Muscle of arm (tissue), 14 donors: ENCODE measurements at places on chromosomes 2 and 18.

GRCh38 chr18:42412896-42413295 is 457.9 kb downstream of the PIK3C3 start:
- no peak for DNase-seq

GRCh38 chr2:205995260-205995659 is 90.7 kb downstream of the INO80D start:
- no peak for DNase-seq

- DNase-seq = no peak
Measured at GRCh38 chr2:63058921-63059792, 8.5 kb downstream of the OTX1 start.

DNA sequence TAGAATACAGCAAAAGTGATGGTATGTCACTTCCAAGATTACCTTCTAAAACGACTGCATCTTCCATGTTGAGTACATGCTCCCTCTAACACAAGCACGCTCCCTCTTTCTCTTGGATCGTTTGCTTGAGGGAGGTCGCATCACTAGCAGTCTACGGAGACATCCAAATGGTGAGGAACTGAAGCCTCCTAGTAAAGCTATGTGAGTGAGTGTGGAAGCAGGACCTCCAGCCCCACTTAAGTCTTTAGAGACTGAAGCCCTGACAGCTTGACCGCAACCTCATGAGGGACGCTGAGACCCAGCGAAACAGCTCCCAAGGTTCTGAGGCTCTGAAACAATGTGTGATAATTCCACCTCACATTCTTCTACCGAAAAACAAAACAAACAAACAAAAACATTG is 486.7 kb upstream of the GCFC2 start:
- DNase-seq = no peak

GRCh38 chr2:189409647-189410046 is 31.6 kb upstream of the WDR75 start:
- no peak for DNase-seq

DNA sequence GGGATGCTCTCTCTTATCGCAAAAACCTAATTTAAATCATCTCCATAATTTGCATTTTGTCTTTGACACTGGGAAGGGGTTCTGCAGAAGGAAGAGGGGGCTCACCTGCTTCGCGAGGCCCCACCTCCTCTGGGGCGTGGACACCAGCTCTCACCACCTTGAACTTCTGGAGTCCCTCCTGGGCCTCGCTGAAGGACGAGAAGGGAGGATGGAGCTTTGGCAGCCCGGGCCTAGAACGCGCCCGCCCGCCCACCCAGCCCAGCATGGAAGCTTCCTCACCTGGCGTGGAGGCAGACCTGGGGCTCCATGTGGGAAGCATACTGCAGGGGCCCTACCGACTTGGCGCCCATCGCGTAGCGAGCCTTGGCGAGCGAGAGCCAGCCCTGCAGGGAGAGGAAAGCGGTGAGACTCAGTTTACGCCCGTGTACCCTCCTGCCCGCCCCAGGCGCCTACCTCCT is 1.1 kb upstream of the IMP4 start:
- DNase-seq = no peak

DNA sequence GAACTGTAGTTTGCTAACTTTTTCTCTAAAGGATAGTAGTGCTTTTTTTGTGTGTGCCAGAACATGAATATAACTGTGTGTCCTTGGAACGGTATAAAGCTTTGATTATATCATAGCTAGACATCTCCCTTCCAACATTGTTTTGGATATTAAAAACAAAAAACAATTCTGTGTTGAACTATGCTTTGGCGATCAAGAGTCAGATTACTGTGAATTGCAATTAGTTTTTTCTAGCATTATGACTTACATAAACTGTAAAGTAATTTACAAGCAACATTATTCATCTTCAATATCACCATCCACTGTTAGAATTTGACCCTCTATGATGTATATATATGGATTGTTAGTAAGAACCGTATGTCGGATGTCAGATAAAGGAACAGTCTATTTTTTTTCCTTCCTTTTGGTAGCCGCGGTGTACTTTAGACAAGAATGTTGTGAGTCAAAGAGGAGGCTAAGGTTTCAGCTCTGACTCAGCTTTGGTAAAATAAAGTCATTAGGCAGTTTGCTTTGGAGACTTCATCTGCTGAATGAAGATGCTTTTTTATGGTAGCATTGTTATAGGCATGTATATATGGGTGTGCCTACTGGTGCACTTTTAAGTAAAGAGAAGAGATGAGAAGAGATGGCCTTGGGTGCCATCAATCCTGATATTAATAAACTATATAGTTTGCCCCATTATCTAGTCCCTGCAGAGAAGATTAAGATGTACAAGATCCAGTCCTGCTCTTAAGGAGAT is 76.4 kb downstream of the LTBP1 start:
- no peak for DNase-seq

- no peak for DNase-seq
Measured at GRCh38 chr18:27956001-27956640, 220.8 kb downstream of the CDH2 start.

DNA sequence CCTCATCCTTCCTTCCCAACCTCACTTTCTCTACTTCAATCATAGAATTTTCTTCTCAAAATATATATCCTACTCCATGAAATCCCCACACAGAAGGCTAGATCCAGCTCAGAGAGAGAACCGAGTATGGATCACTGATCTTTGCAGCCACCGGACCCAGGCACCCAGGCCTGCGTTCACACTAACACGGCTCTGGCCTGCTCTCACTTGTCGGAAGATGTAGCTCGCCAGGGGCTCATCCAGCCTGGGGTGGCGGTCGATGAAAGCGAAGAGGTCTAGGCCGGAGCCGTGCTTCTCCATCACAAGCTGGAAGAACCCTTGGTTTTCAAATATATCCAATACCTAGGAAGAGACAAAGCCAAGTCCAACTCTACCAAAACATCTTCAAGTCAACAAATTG is 12.7 kb upstream of the MTERF4 start:
- DNase-seq = no peak

GRCh38 chr18:79630281-79631095 is 49.1 kb upstream of the CTDP1 start:
- no peak for DNase-seq

DNA sequence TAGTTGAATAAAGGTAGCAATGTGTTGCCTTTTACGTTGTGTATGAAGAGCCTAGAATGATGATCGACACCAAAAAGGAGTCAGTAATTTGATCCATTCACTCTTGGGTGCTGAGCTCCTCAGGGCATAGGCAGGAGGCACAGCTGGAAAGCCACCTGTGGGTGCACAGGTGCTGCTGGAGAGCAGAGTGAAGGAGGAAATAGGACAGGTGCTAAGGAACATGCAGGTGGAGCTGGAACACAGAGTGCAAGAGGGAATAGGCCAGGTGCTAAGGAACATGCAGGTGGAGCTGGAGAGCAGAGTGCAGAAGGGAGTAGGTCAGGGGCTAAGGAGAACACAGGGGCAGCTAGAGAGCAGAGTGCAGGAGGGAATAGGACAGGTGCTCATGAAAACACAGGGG is 86.1 kb downstream of the SH3YL1 start:
- DNase-seq = no peak

- DNase-seq = no peak
Measured at GRCh38 chr2:36812196-36812595, 115.7 kb downstream of the VIT start.

GRCh38 chr2:133500917-133501316 is 67.3 kb downstream of the NCKAP5 start:
- DNase-seq = no peak

DNA sequence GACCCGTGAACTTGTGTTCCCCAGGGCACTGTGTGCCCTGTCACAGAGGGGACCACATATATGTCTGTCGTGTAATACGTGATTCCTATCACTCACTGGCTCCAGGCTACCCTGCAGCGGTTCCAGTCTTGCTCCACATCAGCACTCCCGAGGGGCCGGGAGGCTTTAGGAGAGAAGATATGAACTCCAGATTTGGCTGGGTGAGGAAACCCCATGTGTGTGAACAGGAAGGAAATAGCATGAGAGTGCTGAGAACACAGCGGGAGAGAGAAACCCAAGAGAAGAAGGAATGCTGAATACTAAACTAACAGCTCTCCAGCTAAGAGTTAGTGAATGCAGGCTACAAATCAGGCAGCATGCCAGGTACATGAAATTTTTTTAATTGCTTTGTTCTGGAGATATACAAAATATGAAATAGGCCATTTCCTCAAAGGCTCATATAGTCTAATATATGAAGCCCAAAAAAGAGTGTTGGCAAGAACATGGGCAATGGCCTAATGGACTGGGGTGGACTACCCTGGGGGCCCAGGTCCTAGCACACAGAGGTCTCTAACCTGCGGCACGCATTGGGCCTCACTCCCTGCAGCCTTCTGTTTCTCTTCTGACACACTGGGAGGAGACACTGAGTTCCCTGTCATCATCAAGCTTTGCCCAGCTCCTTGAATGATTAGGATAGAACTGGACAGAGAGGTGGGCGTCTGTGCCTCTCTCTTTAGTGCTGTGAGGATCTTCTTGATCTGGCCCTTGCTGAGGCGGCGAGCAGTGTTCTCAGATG is 372.8 kb upstream of the RAB6C start:
- no peak for DNase-seq

GRCh38 chr2:15708865-15709820 is 117.5 kb downstream of the DDX1 start:
- no peak for DNase-seq
